ENCODE measurements at places on chromosomes 11 and 22.

DNA sequence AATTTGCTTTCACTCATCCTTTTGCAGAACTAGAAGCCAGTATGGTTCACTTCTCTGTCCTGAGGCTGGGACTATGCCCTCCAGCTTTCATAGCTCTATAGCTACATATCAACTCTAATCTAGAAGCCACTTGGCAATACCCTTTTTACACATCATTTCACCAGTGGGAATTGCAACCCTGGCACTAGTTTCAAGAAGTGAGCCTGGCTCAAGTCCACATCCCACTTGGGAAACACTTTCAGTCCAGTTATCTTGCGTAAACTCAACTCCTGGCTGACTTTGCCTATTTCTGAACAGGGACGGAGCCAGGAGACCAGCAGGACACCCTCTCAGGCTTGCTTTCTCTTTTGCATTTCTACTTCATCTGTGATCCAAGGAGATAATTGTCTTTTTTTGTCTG, 19.9 kb upstream of the FAT3 start:
- no peak for DNase-seq

DNA sequence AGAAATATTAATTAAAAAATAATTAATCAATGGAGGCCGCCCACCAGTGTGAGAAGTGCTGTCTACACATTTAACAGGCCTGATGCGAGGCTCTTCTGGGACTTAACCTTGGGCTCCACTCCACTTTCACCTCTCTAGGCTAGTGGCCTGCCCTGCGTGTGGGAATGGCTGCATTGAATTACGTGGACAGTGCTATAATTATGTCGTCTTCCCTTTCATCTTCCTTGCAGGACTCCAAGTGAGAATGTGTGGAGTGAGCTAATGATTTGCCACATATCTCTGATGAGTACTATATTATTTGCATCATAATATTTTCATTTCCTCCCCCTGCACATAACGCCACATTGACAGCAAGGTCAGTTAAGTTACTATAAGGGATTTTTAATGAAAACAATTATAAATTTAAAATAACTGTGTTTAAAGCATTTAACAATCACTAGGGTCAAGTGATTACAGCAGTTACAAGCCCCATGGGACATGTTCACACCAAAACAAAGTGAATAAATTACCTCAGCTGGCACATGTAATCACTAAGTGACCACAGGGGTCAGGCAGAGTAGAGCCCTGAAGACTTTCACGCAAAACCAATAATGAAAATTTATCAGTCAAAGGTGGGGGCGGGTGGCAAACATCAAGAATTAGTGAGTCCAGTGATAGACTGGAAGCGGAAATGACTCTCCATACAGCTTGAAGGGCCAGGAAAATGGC, 63.5 kb downstream of the MPPED2 start:
- no peak for DNase-seq

GRCh38 chr11:93017821-93018690, 48.6 kb downstream of the MTNR1B start:
- DNase-seq = no peak

- DNase-seq = no peak
Measured at GRCh38 chr11:61627850-61628661, 47.2 kb upstream of the SYT7 start.

DNA sequence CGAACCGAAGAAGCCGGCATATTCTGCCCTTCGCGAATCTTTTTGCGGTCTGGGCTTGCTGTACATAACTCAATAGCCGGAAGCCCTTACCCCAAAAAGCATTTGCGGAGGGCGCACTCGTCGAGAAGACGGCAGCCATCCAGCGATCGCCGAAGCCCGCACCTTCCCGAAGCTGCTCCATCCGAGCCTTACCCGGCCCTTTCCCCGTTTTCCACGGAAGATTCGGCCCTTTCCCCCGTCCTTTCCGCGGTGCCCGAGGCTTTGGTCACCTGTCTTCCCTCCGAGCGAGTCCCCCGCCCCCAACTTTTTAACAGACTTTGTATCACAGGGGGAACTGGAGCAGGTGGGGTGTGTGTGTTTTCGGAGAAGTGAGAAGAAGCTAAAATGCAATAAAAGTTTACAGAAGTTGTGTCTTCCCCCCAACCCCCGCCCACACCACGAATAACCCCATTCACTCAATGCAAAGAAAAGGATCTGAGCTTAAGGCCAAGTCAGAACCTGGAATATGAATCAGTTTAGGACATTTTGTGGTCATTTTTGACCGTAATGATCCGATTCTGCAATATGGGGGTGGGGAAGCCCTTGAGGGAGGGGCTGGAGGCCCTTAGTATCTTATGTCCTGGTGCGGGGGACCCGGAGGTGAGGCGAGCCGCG, 99.0 kb upstream of the HSD17B12 start:
- no peak for DNase-seq

DNA sequence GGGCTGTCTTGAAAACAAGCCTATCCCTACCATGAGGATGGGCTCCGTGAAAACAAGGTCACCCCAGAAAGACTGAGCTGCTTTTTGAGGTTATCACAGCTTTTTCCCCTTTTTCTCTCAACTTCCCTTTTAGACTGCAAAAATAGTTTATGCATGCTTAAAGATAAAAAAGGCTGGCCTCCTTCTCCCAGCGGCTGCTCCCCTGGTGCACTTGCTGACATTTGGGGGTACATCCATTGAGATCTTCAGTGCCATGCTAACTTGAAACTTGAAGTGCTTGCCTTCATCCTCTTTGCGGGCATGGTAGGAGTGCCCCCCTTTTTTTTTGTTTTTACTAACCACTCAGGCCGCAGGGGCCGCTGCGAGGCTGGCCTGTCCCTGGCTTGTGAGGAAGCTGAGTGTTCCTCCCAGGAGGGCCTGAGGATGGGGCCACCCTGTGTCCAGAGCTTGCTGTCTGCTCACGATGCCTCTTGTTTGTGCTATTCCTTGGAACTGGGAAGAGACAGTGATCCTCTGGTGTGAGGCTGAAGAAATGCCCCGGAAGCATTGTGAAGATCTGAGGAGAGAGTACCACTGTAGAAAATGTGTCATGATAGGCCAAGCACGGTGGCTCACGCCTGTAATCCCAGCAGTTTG, 2.2 kb downstream of the TANGO2 start:
- no peak for DNase-seq

DNA sequence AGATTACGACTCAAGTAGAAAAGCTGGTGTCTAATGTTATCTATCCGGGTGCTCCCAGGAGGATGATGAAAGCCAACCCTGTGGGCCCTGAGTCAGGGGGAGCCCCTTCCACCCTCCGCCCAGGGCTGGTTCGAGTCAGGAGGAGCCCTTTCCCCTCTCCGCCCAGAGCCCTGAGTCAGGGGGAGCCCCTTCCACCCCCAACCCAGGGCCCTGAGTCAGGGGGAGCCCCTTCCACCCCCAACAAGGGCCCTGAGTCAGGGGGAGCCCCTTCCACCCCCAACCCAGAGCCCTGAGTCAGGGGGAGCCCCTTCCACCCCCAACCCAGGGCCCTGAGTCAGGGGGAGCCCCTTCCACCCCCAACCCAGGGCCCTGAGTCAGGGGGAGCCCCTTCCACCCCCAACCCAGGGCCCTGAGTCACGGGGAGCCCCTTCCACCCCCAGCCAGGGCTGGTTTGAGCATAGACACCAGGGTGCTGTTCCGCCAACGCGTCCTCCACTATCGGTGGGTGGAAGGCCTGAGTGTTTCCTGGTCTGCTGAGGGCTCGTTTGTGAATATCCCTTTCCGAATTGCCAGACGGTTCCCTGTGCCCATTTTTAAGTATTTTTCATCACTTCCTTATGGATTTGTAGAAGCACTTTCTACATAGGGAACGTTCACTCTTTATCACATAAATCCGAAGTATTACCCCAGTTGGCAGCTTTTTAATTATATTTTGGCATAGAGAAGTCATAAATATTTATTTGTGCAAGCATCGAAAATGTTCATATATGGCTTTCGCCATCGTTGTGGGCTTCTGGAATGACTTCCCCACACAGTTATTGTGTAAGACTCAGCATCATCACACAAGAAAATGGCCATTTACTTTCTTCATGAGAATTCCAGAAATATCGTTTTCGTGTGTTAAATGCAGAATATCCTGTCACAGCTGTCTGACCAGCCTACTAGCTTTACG, 380.6 kb downstream of the BRD1 start:
- no peak for DNase-seq

DNA sequence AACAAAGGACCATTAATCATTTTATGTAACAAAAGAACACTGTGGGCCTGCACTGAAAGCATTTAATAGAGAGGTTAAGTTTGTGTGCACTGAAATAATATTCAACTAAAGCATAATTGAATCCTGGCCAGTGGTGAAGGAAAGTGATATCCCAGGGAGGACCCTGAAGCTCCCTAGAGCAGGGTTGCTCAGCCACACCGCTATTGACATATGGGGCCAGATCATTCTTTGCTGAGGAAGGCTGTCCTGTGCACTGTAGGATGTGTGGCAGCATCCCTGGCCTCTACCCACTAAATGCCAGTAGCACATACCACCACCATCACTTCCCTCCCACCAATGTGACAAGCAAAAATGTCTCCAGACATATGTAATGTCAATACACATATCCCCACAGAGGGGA, 166.1 kb upstream of the MTNR1B start:
- no peak for DNase-seq

DNA sequence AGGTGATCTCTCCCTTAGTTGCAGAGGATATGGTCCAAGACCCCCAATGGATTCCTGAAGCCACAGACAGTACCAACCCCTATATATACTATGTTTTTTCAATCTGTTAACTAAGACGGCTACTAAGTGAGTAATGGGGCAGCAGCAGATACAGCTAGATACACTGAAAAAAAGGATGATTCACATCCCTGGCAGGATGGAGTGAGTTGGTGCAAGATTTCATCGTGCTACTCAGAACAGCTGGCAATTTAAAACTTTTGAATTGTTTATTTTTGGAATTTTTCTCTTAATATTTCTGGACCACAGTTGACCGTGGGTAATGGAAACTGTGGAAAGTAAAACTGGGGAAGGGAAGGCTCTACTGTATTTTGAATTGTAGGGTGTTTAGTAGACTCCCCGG, 17.0 kb upstream of the TMEM218 start:
- DNase-seq = no peak

- DNase-seq = no peak
Measured at GRCh38 chr22:32920032-32920628, 118.6 kb downstream of the TIMP3 start.

GRCh38 chr11:114774599-114775361, 96.5 kb downstream of the NXPE2 start:
- no peak for DNase-seq

DNA sequence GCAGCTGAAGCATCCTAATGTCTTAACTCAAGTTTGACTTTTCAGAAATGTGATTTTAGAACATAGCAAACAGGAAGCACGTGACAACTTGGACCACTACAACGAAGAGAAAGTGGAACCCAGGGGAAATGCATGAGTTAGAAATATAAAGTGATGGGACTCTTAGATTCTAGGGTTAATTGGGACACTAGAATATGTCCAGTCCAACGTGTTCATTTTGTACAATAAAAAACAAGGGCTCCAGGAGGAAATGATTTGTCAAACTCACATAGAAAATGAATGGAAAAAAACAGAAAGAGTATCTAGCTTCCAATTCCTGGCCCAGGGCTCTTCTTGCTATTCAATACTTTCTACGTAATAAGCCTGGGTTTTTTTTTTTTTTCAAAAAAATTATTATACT, 30.7 kb downstream of the TIMP3 start:
- DNase-seq = no peak

DNA sequence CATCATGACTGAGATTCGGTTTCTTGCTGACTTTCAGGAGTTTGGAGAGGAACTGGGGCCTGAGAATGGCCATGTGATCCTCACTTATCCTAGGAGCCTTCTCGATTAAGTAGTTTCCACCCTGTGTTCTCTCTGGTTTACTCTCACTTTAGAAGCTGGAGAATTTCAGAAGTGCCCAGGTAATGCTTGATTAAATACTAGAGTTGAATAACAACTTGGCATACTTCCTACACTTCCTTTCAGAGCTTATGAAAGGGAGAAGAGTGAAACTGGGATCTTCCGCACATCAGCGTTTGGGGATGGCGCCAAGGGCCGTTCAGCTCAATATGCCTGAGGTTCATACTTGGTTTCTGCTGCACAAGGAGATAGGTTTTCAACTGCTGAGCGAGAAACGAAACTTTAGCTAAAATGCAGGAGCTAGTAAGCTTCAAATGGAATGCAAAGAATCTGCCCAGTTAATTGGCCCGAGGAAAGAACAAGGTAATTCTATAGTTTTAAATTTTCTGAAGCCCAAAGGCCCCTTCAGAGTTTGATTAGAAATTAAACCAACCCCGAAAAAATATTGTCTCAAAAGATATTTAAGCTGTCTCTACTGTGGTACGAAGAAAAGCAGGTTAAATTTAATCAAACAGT, 823 bp upstream of the MUC15 start:
- DNase-seq = no peak

DNA sequence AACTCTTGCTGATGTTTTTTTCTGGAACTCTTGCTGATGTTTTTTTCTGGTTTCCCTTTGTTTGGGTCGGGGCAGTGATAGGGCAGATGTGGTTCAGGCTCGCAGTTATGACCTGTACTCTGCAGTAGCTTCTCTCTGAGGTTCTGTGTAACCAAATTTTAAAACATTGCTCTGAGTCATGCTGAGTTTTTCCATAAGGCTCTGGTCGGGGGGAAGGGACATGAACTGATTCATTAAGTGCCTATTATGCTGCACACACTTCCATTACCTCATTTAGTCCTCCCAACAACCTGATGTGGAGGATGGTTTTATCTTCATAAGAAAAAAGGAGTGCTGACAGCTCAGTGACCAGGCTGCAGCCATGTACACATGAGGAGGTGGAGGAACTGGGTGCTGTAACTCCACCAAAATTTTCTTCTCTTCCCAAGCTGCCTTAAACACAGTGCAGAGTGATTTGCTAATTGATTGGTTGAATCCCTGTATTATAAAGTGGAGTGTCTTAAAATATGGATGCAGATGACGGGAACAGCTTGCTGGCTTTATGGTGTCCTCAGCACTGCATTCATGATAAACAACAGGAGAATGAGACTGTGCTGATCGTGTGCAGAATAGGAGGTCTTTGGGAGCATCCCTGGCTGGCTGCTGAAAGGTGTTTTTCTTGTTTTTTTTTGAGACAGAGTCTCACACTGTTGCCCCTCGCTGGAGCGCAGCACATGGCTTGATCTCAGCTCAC, 19.1 kb downstream of the TNRC6B start:
- no peak for DNase-seq

DNA sequence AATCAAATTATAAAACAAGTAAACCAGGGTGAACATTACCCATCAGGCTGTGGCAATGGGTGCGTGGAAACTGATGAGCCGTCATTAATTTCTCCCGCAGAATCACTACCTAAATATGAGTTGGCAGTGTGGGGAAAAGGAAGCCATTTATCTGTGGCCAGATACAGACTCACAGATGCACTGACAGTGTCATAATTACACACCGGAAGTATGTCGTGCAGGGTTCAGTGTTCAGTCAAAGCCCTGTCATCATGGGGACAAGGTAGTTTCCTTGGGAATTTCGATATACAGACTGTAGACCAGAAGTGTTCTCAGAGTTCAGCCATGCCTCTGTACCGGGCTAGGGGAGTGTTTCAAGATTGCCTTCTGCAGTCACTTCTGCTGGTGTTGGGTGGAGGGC, 119.2 kb upstream of the SEZ6L start:
- no peak for DNase-seq

GRCh38 chr11:15662285-15662684, 547.6 kb downstream of the INSC start:
- DNase-seq = no peak

GRCh38 chr11:2399488-2400068, 972 bp upstream of the TSSC4 start:
- peak; percentile 49 for DNase-seq

Measured in activated naive CD4-positive, alpha-beta T cell (primary cell).